ENCODE measurements at places on chromosomes 6 and 20.

DNA sequence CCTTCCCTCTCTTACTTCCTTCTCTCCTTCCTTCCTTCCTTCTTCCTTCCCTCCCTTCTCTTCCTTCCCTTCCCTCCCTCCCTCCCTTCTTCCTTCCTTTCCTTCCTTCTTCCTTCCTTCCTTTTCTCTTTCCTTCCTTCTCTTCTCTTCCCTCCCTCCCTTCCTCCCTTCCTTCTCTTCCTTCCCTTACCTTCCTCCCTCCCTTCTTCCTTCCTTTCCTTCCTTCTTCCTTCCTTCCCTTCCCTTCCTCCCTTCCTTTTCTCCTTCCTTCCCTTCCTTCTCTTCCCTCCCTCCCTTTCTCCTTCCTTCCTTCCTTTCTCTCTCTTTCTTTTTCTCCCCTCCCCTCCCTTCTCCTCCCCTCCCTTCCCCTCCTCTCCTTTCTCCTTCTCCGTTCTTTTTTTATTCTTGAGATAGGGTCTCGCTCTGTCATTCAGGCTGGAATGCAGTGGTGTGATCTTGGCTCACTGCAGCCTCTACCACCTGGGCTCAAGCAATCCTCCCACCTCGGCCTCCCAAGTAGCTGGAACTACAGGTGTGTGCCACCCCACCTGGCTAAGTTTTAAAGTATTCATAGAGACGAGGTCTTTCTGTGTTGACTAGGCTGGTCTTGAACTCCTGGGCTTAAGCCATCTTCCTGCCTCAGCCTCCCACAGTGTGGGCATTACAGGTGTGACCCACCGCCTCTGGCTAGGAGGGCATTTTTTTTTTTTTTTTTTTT lies 1.1 kb upstream of the ZNF512B start:
- DNase-seq, result no peak

DNA sequence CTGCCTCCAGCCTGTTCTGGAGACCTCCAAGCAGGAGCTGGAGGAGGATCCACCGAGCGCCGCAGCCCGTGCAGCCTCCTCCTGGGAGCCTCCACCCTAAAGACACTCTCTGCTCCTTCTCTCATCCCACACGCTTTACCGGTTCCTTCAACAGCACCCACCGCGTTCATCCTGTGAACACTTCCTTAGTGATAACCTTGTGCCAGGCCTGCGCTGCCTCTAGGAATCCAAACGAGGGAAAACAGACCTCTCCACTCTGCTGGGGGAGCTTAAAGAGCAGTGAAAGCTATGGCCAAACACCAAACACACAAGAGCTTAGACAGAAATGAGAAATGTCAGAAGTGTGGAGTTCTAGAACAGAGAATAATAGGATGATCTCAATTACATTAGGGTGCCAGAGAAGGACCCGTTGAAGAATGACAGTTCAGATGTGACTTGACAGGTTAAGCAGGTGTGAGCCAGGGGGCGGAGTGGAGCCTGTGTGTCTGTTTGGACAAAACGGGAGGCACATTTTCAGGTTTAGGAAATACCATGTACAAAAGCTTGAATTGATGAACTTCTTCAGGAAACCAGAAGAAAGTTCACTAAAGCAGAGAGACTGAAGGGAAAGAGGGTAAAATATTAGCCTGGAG lies 28.5 kb upstream of the HLA-DRB5 start:
- no peak for DNase-seq

GRCh38 chr6:89034586-89035251 lies 45.8 kb upstream of the PNRC1 start:
- DNase-seq, result no peak

GRCh38 chr20:10541668-10542411 lies 106.7 kb downstream of the SLX4IP start:
- no peak for DNase-seq

DNA sequence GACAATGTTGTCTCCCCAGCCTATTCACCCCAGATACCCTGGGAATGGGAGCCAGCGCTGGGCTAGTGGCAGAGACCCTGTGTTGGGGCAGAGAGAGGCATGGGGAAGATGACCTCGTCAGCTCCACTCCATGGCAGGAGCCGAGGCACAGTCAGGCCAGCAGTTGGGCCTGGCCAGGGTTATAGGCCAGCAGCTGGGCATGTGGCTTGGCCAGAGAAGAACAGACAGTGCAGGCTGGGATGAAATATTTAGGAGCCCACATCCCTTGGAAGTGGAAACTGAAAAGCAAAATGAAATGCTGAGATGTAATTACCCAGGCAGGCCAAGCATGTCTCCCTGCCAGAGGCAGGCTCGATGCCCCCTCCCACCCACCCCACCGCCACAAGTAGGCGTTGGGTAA lies 70.0 kb downstream of the GRM4 start:
- DNase-seq, result no peak

DNA sequence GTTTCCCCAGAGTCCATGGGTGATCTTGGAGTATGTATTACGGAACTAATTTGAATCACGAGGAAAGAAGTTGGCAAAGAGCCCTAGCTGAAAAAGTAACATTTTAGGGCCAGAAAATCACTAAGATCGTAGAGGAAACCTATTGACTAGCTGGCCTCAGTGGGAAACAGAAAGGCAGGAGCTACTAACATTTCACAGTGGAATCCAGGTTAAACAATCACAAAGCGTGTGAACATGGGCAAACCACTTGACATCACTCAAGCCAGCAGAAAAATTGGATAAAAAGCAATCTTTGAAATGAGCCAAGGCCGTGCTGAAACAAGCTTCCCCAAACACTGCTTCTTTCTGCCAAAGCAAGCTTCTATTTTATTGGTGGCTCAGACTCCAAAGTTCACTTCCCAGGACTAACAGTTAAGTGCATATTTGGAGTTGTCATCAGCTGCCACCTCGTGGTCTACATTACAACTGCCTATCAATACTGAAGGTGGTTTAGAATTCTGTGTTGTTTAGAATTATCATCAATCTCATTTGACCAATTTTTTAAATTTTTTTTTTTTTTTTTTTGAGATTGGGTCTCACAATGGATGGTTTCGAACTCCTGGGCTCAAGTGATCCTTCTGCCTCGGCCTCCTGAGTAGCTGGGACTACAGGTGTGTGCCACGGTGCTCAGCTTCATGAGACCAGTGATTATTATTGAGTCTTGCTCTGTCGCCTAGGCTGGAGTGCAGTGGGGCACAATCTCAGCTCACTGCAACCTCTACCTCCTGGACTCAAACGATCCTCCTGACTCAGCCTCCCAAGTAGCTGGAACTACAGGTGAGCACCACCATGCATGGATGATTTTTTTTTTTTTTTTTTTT lies 10.6 kb downstream of the RPS10 start:
- peak; percentile 21 for DNase-seq

DNA sequence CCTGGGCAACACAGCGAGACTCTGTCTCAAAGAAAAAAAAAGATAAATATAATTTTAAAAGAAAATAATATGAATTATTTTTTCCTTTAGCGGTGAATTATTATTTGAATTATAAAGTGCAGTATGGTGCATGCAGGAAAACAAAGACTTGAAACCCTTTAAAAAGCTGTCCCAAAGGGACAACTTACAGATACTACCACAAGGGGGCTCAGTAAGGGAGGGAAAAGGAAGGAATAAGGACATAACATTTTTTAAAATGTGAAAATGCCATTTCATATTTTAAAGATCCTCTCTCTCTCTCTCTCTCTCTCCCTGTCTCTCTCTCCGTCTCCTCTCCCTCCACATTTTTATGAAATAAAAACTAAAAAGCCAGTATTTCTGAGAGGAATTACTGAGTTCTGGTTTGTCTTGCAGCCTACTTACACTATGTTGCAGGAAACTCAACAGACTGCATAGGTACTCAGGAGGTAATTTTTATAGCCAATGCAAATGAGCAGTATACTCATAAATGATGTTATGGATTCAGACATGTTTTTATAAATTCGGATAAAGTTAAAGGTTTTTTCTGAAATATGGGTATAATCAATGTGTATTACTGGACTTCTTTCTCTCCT lies 455.0 kb upstream of the GJE1 start:
- DNase-seq, result no peak

Data from T follicular helper cell (primary cell).